ENCODE measurements at places on chromosomes 5 and 9.

GRCh38 chr5:65100911-65101631 is 332.3 kb downstream of the CWC27 start:
- DNase-seq, result peak; percentile 60

DNA sequence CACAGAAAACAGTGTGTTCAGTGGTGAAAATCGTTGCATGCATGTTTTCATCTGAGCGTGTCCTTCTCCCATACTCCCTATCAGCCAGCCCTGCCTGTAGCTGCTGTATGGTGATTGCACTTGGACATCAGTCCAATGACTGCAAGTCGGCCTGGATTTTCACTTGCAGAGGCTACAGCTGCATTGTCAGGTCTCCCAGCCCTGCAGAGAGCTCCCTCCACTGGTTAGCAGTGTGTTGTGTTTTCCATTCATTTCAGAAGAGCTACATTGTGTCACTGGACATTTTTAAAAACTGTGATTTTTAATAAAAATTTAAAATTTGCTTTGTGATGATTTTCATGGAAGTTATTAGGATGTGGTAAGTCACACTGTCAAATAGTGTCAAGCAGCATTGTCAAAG is 96.6 kb downstream of the SYK start:
- DNase-seq, result no peak

GRCh38 chr5:78597974-78598371 is 50.6 kb downstream of the LHFPL2 start:
- DNase-seq, result no peak

DNA sequence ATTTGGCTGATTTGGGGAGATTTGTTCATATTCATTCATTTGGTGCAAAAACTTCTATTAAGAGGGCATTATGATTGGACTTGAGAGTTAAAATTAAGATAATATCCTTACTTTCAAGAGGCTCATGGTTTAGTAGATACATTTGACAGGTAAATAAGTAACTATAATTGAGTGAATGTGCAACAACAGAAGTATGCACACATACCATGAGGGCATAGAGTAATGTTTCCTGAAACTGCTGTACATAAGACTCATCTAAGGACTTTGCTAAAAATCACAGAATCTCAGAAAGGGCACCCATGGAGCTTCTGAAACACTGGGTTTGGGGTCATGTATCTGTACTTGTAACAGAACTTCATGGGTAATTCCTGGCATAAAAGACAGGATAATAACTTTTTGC is 70.1 kb upstream of the PPP2R2B start:
- DNase-seq, result no peak

- no peak for DNase-seq
Observed at GRCh38 chr9:134884492-134884891, 3.9 kb downstream of the FCN2 start.

DNA sequence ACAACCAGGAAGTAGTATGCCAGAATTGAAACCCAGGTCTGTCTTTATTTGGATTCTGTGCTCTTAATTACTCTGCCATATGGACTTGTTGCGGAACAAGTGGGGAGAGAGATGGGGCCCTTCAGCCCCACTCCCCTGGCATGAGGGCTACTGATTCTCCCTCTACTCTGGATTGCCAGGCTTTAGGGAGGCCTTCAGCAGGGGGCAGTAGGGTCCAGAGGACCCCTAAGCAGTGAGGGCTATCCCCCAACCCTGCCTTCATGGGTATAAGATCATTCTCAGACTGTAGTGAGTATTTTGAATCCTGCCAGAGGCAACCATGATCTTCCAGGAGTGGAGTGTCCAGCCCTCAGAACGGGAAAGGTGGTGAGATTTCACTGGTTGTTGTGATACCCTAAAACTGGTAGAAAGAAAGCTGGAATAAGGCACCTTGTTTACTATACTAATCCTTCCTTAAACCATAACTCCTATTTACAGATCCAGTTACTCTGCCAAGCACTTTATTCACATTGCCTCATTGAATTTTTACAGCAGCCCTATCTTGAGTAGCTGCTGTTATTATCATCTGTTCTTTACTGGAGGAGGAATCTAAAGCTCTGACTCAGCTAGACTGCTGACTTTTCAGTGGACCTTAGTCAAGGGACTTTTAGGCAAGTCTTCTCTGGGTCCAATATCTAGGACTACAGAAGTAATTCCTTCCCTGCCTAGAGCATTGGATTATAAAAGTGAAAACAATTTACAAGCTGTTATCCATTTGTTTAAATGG is 31.3 kb upstream of the LARP1 start:
- no peak for DNase-seq

DNA sequence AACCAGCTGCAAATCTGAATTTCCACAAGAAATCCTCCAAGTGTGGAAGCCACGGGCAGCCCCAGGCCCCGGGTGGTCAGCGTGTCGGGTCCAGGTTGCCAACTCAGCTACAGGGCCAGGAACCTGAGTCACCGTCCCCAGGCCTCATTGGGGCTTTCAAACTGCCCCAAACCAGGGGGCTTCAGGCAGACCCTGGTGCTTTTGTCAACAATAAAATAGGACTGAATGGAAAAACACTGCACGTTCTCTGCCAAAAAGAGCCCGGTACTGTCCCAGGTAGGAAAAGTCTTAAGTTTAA is 24.0 kb downstream of the GFPT2 start:
- DNase-seq, result no peak

- DNase-seq, result no peak
Observed at GRCh38 chr9:72540348-72540873, 19.0 kb downstream of the TMC1 start.

DNA sequence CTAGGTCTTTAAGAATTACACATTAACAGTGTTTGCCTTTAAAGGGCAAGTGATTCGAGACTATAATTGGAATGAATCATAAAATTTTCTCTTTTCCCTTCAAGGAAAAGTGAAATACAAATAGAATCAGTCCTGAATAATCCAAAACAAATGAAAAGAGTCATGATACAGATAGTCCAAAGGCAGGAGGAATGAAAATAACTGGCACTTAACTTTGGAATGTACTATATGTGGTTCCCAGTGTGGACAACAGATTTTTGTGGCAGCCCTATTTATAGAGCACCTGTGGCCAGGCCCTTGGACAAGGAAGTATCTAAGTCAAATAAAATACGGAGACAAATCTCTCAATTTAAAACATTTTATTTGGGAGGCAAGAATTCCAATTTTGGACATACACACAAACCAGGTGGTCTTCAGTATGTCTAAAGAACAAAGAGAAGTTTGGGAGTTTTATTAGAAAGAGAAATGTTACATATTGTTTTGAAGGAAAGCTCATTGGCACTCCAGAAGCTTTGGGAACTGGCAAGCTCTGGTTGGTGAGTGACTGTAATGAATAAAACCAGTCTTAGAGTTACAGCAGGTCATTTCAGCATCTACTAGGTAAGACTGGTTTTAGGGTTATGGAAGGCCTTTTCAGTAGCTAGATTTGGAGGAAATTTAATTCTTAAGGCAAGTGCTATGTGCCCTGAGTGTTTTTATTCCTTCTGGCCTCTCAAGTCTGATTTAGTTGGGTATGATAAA is 116.0 kb upstream of the PAM start:
- no peak for DNase-seq
